NCI-H2171 (cell line): ENCODE measurements at places on chromosomes 5 and 9.

DNA sequence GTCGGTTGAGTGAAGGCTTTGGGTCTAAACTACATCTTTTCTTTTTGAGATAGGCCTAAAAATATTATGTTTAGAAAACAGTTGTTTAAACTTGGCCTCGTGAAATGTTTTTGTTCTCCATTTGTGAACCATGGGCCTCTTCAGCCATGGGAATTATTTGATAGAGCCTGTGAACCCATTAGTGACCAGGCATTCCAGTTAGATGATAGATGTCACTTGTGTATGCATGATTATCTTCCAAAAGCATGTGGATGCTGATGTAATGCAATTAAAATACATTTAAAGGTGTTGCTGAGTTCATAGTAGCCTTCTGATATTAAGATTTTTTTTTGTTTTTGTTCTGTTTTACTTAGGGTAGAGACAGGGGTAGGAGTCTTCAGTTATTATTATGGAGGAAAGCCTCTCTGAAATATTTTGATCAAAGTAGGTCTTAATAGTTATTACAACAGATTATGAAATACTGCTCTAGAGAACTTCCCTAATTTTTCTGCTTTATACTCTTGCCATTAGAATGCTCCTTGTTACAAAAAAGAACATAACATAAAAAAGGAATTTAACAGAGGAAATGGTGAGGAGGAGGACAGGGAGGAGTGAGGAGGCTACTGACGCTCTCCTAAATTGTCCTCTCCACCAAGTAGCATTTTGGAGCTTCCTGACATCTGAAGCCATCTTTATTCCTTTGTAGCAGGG lies 32.9 kb downstream of the CPEB4 start:
- DNase-seq = no peak

- no peak for DNase-seq
Observed at GRCh38 chr5:143576711-143577484, 173.4 kb upstream of the NR3C1 start.

- DNase-seq = no peak
Observed at GRCh38 chr9:4421847-4422246, 68.4 kb upstream of the SLC1A1 start.

GRCh38 chr9:133614056-133614455 lies 4.9 kb upstream of the FAM163B start:
- no peak for DNase-seq

GRCh38 chr5:113378081-113378480 lies 56.7 kb downstream of the TSSK1B start:
- DNase-seq = no peak

DNA sequence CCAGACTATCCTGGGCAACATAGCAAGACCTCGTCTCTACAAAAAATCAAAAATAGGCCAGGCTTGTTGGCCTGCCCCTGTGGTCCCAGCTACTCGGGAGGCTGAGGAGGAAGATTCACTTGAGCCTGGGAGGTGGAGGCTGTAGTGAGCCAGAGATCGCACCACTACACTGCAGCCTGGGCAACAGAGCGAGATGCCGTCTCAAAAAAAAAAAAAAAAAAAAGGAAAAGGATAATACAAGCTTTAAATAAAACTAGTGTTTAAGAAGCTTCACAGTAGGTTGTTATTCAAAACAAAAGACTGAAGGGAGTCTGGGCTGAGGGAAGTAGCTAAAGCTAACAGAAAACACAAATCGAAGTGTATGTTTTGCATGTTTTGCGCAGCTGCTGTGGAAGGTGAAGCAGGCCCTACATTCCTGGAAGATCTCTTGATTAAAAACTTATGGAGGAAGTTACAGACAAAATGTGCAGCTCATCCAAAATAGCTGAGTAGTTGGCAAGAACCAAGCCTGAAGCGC lies 581 bp upstream of the C9orf40 start:
- DNase-seq = no peak

GRCh38 chr5:158273035-158273434 lies 414.1 kb upstream of the CLINT1 start:
- no peak for DNase-seq

GRCh38 chr9:6929441-6930215 lies 171.9 kb downstream of the KDM4C start:
- DNase-seq = no peak

DNA sequence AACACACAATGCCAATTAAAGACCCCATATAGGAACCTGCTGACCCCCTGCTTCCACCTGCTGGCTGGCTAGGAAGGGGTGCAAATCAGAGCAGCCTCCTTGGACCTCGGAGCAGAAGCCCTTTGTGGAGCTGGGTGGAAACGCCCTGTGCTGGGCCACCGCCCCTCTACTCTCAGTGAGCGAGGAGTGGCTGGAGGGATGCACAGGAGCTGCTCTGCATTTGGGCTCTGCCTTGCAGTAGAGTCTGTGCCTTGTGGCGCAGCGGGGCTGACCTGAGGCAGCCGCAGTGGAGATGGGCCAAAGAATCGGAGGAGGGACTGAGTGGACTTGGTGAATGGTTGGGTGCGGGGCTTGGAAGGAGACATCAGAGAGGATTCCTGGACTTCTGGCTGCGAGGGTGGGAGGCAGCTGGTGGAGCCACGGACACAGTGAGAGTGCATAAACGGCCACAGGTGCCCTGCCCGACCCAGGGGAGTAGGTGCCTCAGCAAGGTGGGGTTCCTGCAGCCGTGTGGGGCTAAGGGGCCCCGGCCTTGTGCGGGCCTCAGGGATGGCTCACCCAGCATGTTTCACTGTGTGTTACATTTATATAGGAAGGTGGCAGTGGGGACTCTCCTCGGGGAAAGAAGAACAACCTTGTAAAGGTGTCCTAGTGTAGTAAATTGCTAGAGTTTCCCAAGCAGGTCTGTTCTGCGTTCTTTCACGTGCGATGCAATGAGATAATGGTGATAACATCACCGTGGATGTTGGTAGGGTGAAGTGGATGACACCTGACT lies 14.1 kb upstream of the IRX4 start:
- DNase-seq = no peak

DNA sequence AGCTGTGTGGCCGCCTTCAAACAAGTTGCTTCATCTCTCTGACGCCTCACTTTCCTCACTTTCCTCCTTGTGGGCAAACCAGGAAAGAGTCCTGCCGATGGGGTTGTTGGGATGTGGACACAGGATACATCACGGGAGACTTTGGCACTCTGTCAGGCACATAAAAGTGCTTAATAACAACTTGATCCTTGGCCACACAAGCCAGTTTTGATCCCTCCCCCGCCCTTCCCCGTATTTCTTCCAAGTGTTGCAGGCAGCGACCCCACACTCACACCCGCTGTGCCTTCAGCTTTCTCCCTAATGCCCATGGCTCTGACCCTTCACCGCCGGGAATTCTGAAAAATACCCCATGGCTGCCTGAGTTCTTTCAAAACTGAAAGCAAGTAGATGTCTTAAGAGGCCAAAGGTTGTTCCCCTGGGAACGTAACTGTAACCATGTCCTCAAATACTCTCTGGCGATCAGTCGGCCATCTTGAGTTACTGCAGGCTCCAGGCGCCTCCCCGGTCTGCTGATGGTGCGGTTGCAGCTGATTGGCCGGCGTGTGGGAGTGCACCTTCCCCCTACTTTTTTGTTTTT lies 59.8 kb downstream of the ARHGEF37 start:
- no peak for DNase-seq

DNA sequence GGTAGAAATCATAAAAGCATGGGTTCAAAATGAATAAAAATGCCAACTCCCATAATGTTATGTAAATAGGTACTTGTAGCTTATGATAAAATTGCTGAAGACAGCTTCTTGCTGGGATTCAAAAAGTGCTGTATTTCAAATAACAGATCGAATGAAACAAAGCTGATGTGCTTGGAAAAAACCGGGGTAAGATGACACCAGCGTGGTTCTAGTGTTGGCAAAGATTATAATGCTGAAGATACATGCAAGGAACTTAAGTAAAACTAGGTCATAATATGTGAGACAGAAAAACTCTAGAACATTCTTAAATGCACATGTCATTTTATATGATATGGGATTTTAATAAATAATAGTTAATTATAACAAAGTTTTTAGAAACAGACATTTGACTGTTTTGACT lies 44.4 kb upstream of the APC start:
- no peak for DNase-seq

DNA sequence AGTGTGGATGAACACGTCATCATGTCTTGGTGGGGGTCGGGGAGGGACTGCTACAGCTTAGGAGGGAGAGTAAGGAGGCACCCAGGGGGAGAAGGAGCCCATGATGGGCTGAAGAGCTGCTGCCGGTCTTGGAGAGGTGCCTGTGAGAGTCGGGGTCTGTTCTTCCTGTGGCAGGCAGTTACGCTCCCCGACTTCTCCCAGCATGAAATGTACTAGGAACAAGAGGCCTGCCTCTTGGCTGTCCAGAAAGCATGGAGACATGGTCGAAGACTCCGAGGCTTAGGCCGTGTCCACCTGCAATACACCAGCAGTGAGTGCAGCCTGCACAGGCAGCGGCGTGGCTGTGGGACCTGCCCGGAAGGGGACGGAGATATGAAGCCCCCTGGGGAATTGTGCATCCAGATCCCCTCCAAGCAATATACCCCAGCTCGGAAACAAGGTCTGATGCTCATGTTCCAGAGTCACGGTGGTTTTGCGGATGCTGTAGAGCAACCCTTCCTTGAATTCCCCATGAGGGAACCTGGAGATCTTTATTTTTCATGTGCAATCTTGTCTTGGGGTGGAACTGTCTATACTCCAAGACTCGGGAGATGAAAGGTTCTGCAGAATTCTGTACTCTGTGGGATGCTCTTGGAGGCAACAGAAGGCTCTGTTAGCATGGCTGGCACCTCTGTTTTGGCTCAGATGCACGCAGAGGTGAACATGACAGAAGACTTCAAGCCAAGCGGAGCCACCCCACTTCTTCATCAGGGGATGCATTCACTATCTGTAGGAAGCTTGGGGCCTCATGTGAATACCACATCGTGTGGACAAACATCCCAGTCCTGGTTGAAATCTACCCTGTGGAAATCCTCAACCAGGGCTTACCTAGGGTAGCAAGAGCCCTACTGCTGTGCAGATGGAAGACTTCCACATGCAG lies 374.9 kb upstream of the IRX4 start:
- DNase-seq = no peak

DNA sequence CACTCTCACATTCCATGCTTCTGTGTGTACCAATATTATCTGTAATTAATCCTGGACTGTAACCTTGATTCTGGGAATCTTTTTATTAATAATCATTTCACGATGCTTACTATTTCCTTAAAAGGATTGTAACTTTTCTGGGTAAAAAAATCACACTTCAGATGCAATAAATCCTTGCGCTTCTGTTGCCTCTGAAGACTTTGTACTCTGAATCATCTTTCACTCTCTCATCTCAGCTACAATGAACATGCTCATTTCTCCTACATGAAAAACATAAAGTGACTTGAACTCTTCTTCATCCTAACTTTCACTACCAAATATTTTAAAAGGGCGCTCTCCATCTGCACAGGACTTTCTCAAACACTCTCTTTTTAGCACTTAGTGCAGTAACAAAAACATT lies 50.0 kb downstream of the GDA start:
- no peak for DNase-seq

DNA sequence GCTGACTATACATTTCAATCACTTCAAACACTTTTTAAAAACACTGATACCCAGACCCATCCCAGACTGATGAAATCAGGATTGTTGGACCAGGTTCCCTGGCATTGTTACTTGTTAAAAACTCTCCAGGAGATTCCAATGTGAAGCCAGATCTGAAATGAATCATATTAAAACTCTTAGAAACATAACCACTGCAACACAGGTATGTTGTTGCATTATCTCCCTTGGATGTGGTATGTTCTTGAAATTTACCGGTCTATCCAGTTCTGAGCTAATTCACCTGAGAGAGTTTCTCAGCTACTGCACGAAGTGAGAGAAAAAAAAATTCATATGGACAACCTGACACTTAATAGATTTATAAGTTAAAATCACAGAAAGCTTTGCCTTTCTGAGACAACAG lies 21.8 kb downstream of the MEF2C start:
- DNase-seq = no peak

DNA sequence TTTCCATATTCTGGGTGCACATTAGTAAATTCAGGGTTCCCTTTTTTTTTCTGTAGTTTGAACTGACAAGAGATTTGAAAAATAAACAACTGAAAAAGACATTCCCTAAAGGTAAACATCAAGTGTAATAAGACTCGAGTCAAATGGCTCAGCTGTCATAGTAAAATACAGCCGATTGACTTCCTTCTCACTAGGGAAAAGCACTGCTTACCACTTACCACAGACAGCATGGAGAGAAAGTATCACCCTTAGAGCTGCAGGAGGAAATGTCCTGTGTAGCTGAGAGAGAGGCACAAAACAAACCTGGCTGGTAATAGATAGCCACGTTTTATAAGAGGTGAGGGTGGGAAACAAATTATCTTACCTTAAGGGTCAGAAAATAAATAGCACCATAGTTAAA lies 12.1 kb upstream of the DMAC1 start:
- DNase-seq = no peak

DNA sequence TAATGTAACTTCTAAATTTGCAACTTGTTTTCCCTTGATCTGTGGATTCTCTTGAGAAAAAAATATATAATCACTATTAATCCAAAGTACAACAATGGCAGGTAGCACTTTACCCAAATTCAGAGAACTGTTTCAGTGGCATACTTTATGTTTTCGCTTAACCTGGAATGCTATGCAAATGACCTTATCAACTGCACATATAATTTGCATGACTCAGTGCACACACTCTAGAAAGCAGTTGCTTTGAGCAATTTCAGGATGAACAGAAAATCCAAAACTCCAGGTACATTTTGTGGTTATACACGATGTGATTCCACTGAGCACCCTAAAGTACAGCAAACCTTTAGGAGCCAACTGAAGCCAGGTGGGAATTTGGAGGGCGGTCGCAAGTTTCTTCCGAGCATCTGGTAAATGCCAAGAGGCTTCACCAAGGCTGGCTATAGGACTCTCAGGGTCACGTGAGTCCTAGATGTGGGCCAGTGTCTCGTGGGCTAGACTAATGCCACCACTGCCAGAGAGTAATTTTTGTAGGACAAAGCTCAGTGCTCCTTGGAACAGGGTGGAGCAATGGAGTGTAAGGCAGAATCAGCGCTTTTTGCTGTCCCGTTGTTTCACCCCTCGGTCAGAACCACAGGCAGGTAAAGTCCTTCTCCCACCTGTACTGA lies 37.3 kb downstream of the DMGDH start:
- no peak for DNase-seq

DNA sequence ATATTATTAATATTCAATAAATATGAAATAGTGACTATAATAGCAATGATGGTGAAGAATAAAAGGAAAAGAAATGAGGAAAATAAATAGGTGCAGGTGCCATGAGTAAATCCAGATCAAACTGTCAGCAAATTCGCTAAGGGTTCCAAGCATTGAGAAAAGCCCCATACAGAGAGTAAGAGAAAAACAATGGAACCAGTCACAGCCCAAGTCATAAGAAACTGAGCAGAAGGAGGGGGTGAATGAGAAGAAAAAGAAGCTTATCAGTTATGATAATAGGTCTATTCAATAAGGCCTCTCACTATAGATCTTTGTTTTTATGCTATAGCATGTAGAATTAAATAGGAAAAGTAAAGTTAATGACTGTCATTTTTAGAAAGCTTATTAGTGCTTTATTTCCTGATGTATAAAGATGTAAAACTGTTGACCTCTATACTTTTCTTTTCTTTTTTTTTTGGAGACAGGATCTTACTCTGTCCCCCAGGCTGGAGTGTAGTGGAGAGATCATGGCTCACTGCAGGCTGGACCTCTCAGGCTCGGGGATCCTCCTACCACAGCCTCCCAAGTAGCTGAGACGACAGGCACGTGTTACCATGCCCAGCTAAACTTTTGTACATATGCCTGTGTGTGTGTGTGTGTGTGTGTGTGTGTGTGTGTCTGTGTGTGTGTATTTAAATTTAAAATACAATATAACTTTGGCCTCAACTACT lies 72.4 kb downstream of the FYB1 start:
- DNase-seq = no peak

GRCh38 chr9:127637322-127637847 lies 25.3 kb downstream of the STXBP1 start:
- peak; percentile 71 for DNase-seq

- no peak for DNase-seq
Observed at GRCh38 chr5:36161361-36161760, 9.4 kb downstream of the SKP2 start.
